BJ (cell line): ENCODE measurements at places on chromosomes 12 and 14.

DNA sequence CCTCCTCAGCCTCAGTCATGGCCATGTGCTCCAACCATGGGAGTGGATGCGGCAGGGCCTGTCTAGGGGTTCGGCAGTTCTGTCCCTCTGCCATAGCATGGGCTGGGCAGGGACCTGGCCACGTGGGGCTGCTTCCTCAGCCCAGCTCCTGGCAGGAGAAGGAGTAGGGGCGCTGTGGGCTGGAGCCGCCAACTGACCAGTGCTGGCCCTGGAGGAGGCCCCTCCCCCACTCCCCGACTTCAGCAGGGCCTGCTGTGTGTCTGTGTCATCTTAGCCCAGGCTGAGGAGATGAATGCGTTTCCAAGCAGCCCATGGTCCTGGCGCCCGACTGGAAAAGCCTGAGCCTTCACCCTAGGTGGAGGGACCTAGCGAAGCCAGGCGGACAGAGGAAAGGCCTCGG lies 2.7 kb upstream of the PACS2 start:
- DNase-seq: no peak

GRCh38 chr14:79062226-79062625 lies 892.1 kb downstream of the NRXN3 start:
- DNase-seq: no peak

DNA sequence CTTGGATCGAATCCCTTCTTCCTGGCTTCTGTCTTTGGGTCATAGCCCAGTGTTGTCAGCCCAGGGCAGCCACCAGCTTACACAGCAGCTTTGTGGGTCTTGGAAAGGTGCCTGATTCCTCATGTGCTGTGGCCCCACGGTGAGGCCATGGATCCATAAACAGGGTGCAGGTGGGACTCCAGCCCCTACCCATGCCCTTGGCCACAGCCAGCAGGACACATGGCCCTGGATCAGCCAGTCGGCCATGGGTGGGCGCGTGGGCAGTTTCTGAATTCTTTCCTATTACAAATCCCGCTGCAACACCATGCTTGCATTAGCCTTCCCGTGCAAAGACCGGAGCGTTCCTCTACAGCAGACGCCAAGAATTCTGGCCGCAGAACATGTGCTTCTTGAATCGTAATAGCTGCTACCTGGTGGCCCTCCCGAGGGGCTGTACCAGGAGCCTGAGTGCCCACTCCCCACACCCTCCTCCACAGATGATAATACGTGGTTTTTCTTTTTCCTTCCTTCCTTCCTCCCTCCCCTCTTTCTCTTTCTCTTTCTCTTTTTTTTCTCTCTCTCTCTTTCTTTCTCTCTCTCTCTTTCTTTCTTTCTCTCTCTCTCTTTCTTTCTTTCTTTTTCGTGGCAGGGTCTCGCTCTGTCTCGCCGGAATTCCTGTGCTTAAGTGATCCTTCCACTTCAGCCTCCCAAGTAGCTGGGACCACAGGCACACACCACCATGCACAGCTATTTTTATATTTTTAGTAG lies 2.9 kb upstream of the MMP17 start:
- no peak for DNase-seq

DNA sequence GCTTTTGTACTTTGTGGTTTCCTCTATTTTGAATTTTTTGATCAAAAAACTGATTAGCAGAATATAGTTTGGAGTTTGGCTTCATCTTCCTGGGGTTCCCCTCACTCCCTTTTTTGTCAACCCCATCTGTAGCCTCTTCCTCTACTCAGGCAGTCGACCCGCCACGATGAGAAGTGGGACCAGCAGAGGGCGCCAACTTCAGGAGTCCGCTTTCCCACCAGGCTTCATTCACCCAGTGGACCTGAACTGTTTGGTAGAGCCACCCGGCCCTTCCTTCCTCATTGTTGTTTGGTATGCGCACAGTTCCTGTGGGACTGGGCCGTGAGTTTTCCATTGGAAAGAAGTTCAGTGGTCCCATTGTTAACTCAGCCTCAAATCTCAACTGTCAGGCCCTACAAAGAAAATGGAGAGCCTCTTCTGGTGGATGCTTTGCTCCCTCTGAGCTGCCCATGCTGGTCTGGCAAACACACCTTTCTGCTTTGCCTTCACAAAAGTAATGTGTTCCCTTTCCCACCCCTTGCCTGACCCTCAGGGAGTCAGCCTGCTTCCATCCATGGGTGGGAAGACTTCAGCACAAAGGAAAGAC lies 21.7 kb downstream of the TMBIM6 start:
- no peak for DNase-seq

- peak; percentile 41 for DNase-seq
Measured at GRCh38 chr14:68975667-68976066, 3.4 kb downstream of the ACTN1 start.

DNA sequence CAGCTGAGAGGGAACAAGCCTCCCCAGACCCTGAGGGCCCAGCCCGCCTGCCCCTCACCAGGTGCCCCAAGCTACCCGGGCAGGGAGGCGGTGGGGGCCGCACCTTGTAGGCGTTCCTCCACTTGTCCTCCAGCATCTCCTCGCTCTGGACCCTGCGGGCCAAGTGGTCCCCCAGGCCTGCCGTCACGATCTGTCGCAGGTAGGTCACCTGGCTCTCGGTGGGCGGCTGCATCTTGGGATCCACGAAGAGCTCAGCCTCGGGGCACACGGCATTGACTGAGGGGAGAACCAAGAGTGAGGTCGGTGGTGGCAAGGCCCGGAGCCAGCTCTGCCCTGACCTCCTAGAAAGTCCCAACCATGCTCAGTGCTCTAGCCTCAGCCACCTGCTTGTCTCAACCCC lies 36.6 kb downstream of the DHX37 start:
- no peak for DNase-seq

DNA sequence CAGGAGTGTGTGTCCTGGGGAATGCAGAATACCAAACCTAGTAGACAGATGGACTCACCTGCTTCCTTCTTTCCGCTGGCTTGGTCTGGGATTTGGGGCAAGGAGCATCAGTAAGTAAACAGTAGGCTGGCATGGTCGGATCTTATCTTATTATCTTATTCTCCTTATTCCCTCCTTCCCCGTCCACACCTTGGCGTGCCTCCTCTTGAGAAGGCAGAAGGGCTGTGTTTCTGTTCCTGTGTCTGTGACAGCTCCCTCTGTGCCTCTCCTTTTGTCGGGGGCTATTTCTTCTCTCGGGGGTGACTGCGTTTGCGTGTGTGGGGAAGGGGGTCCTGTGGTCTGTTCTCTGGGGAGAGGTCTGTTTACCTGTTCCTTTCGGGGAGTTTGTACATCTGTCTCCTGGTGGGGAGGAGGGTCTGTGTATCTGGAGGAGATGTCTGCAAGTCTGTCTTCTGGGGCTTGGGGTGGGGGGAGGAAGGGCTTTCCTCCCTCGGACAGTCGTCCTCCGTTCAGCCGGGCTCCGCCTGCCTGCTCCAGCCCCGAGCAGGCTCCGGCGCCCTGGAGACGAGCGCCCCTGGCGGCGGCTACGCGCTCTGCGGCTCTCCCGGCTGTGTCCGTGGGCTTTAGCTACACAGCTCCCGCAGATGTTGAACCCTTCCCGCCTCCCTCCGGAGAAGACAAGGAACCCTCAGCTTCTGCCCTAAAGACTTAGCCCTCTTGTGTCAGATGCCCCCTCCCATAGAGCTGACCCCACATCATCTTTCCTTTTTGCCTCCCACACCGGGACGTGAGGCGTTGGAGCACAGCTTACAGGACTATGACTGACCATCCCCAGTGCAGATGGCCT lies 4.4 kb downstream of the KRT86 start:
- DNase-seq: no peak

DNA sequence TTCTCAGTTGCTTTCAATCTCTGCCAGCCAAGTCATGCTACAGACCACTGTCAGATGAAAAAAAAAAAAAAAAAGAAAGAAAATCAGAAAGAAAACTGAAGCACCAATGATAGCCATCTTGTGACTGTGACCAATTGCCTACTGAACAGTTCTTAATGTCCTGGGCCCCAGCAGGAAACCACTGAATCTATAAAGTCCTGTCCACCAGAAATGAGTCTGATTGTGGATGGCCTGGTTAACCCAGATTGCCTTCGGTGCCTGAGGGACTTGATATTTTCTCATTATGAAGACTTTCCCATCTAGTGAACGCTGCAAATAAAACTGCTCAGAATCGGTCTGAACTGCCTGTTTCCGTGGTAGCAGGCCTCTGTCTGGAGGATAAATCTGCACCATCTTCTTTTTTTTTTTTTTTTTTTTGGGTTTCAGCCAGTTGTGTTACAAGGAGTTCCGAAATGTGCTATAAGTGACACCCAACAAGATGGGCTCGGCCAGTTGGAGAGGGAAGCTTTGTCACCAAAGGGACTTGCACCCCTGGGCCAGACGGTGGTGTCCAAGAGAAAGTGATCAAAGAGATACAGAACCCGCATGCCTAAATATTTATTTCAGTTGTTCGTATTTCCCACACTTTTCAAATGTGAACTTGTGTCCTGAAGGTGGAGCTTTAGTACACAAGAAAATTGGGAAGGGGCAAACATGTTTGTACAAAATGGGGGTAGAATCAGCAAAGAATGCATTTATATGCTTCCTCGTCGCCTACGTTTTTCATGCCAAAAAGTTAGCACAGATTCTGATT lies 3.0 kb upstream of the PLXNC1 start:
- no peak for DNase-seq

GRCh38 chr12:2537868-2538541 lies 256.8 kb upstream of the FKBP4 start:
- DNase-seq: no peak

DNA sequence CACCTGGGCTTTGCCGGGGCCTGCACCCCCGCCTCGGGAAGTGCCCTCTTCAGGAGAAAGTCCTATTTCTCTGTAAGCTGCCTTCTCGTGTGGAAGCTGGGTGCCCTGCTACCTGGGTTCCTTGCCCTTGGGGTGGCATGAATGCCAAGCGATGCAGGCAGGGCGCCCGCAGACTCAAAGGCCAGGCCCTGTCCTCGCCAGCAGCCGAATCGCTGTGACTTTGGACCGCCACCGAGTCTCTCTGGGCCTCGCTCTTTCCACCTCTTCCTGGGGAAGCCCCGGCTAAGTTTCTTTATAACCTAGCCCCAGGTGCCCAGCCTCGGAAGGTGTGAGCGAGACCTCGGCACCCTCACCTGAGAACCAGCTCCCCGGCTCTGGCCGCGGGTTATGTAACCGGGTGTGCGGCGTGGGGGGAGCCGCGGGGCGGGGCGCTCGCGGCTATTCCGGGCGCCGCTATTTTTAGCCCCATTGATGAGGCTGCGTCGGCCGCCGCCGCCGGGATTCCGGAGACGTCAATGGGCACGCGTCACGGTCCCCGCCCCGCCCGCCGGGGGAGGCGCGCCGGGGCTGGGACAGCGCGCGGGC lies 14.6 kb upstream of the NR4A1 start:
- DNase-seq: no peak
